ENCODE measurements at places on chromosomes 12 and 14.

GRCh38 chr12:68446901-68447796 lies 115.0 kb upstream of the MDM1 start:
- DNase-seq: no peak

DNA sequence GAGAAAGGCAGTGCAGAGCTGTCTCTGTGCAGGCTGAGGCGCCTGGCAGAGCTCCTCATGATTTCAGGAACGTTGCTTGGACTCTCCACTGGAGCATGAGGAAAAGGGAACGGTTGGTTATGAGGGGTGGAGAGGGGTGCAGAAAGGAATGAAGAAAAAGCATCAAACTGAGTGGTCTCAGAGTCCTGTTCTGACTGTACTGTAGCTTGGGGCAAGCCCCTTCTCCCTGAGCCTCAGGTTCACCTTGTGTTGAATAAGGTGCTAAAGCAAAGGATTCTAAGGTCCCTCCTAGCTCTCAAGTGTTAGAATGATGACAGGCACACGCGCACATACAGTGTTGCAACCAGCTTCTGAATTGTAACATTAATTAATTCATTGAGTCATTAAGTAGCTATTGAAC lies 125.2 kb upstream of the PARP11 start:
- no peak for DNase-seq

DNA sequence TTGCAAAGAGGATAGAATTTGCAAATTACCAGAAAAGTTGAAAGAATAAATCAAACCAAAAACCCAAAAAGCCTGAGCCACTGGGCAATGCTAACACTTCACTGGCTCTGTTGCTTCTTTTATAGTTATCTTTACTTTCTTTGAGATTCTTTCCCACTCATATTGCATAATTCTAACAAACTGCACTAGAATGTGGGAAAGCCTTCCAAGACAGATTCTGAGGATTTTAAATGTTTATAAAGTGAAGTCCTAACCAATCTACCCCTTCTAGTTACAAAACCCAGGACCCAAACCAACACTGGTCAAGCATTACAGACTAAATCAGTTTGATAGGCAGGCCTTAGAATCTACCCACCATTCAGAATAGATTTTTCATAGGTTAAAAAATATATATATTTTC lies 150.9 kb downstream of the MED13L start:
- no peak for DNase-seq

GRCh38 chr14:65184032-65184764 lies 81.9 kb upstream of the MAX start:
- DNase-seq: no peak

- no peak for DNase-seq
Observed at GRCh38 chr14:105219753-105220152, 28.6 kb upstream of the BTBD6 start.

- no peak for DNase-seq
Observed at GRCh38 chr14:104223101-104224041, 85.0 kb downstream of the KIF26A start.

- DNase-seq: no peak
Observed at GRCh38 chr12:119147847-119148448, 30.8 kb upstream of the HSPB8 start.

DNA sequence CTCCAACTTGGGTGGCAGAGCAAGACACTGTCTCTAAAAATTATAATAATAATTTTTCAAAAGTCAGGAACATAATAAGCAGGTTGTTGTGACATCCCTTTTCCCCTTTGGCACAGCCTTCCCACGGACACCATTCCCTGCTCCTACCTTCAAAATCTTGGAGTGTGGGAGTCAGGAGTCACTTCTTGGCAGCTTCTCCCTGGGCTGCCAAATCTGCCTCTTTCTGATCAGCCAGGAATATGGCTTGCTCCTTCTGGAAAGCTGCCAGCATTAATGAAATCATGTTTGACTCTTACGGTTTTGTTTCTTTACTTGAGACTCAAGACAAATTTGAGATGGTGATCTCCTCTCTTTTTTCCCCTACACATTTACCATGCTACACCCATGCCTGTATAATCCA lies 391.4 kb upstream of the SYT1 start:
- no peak for DNase-seq

Measured in stimulated activated naive CD4-positive, alpha-beta T cell (primary cell).